Activated gamma-delta T cell (primary cell): ENCODE measurements at places on chromosomes 2 and 18.

DNA sequence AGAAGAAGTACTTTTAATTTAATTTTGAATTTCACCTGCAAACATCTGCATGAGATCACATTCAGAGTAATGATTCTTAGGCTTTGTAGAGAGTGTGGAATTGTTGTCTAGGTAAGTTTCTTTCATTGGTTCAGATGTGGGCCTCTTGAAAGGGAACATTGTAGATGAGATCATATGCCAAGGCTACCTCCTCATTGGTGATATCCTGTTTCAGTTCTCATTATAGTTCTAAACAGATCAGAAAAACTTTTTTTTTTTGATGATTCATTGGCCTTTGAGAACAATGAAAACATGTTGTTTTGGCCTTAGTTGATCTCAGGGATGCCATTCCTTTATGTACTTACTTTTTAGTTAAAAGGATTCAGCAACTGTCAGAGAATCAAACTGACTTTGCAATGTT, 44.5 kb downstream of the EML6 start:
- DNase-seq, result no peak

DNA sequence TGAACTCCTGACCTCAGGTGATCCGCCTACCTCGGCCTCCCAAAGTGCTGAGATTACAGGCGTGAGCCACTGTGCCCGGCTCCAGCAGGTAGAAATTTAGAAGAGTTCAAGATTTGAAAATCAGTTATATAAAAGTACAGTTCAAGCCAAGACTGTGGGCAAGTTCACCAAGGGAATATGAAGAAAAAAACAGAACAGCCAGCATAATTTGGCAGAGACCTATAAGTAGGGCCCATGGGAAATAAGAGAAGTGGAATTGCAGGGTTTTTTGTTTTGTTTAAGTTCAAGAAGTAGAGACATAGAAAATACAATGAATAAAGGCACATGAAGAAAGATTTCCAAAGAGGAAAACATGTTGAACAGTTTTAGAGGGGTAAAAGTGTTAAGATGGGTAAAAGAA, 57.9 kb downstream of the BAZ2B start:
- no peak for DNase-seq

GRCh38 chr18:10526561-10526949, 728 bp downstream of the NAPG start:
- no peak for DNase-seq

- no peak for DNase-seq
Measured at GRCh38 chr2:199259671-199260070, 198.1 kb downstream of the SATB2 start.

DNA sequence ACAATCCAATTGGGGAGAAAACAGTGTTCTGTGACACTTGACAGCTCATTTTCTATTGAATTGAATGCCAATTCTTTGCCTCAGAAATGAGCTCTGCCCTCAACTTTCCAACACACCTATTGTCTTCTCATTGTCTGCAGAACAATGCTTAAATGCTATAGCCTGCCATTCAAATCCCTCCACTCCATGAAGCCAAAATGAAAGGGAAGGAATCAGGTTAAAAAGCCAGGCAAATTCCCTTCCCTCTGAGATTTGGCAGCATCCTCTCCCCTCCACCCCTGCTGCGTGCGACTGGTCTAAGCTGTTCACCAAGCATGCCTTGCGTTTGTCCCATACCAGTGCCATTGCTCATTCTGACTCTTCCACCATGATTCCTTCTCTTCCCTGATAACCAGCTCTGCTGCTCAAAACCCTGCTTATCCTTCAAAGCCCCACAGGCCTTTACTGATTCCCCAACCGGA, 32.4 kb upstream of the TMEM131 start:
- no peak for DNase-seq

DNA sequence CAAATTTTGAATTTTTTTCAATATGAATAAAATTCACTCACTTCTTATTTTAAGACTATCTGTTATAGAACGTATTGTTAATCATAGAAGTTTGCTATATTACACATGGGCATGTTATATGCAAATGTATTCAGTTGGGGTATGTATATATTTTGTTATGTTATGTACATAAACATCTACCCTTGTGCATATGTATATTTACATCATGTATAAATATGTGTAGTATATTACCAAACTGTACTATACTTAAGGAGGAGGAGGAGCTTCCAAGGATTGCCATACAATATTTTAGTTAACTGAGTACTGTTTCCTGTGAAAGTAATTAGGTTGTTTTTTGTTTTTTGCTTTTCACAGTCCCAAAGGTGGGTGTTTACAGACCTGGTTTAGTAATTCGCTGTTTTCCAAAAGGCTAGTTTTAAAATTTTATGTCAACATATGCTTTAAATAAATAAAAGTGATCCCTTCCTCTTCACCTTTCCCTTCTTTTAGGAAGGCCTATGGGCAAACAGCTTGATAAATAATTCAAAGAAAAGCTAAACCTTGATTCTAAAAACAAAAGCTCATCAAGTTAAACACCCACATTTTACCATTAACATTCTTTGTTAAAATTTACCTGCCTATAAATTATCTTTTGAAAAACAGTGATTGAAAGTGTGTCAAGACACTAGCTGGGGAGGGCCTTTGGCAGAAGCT, 12.9 kb upstream of the POU3F3 start:
- DNase-seq, result no peak

DNA sequence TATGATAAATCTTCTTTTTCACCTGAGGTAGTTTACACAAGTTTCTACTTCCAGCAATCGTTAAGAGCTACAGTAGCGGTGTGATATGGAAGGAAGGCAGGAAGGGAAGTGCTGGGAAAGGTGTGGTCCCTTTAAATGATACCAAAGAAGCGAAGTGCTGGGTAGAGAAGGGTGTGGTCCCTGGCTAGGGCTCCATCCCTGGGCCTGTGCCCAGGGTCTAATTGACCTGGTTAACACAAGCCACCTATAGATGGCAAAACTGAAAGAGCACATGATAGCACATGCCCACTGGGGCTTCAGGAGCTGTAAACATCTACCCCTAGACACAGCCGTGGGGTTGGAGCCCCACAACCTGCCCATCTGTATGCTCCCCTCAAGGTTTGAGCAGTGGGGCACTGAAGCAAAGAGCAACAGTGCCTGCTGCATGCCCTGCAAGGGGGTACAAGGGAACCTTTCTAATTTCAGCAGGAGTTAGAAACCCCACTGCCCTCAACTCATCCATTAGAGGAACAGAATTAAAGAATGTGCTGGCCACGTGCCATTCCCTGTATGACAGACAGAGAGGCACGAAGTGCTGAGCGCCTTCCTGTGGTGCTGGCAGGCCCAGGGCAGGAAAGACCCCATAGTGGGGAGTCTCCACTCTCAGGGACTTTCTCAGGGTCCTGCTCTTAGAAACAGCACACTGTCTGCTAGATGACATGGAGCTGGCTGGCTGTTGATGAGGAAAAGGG, 153.1 kb upstream of the LMAN1 start:
- DNase-seq, result no peak

DNA sequence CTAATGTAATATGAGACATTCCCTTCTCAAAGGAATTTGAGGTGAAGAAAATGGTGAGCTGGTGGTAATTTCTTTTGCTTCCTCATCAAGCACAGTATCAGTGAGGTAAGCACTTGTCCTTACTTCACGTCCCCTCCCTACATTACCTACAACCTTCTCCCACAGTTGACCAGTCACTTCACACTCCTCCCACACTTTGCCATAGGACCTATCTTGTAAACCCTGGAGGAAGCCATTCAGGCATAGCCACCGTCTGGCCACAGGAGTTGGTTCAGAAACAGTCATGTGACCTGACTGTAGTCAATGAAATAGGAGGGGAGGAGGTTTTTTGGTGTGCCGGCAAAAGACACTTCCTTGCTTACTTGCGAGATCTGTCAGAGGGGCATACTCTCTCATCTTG, 12.1 kb downstream of the ACOXL start:
- DNase-seq, result no peak

GRCh38 chr18:44128365-44128764, 552.3 kb upstream of the SETBP1 start:
- no peak for DNase-seq

DNA sequence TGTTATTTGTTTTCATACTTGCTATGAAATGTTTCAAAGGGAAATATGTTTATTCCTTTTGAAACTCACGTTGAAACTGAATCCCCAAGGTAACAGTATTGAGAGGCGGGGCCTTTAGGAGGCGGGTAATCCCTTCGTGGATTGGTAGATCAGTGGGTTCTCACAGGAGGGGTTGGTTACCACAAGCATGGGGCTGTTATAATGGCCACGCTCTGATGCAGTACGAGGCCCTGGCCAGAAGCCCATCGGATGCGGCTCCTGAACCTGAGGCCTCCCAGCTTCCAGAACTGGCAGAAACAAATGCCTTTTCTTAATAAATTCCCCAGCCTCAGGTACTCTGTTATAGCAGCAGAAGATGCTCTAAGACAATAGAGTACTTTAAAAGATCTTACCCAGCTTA, 135.7 kb downstream of the ASB1 start:
- no peak for DNase-seq

GRCh38 chr2:98459496-98460175, 15.0 kb downstream of the INPP4A start:
- no peak for DNase-seq

- DNase-seq, result no peak
Measured at GRCh38 chr2:49306925-49307324, 152.6 kb upstream of the FSHR start.

- DNase-seq, result no peak
Measured at GRCh38 chr18:2538236-2538635, 33.1 kb downstream of the METTL4 start.
